ENCODE measurements at places on chromosomes 7 and 10.

DNA sequence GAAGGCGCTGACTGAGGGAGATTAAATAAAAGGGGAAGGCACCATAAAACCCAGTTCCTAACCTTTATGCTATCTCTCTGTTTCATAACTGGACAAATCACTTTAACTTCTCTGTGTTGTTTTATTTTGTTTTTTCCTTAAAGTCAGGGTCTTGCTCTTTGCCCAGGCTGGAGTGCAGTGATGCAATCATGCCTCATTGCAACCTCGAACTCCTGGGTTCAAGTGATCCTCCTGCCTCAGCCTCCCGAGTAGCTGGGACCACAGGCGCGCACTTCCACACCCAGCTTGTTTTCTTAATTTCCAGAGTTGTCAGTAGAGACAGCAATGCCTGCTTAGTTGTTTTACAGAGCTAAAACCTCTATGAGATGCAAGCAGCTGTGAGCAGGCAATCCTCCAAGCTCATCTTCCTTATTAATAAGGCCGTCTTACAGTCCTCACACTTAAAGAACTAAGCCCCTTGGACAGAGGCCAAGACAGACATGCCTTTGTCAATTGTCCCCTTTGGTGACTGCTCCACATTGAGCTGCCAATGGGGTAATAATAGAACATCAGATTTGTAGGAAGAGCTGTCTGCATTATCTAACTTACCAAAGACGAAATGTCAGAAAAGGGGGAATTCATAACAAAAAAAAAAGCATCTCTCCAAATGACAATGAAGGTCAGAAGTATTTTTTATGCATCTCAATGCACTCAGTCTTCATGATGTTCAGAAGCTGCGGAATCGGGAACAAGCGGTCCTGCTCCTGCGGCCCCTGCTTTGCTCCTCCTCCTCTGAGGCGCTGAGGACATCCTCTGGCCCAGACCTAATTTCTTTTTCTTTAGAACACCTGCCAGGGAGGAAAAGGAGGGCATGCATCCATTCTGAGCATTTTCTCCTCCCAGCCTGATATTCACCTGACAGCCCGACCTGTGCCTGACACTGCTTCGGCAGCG is 62.7 kb upstream of the RNF32 start:
- DNase-seq, result no peak

DNA sequence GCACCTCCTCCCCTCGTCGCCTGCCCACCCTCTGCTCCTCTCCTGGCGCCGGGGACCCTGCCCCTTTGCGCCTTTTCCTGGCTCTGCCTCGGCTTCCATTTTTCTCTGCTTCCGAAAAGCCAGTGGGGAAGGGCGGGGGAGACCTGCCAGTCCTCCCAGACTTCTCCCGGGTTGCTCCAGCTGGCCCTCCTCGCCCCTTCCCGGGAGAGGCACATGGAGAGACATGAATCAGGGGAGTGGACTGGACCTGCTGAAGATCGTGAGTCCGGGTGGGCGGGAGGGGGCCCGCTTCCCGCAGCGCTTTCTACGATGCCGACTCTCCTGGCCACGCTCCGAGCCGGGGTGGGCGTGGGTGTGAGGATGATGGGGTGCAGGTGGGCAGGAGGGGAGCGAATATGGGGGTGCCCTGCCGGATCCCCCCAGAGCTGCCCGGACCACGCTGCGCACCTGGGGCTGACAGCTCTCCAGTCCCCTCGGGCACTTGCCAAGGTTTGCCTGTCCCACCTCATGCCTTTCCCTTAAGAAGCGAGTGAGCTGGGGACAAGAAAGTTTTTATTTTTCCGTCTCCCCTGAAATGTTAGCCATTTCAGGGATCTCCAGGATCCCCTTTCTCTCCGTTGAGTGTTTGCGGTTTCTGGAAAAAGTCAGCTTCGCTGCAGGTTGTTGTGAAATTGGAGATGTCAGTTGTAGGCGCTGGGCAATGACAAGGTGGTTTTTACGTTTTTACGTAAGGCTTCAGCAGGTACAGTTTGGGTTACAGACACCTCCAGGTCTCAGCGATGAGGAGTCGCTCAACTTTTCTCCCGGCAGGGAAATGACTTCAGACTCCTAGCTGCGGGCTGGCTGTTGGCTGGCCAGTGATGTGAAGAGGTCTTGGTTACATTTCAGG is 977 bp downstream of the CACNB2 start:
- peak; percentile 29 for DNase-seq

- DNase-seq, result peak; percentile 39
Observed at GRCh38 chr7:20395104-20395503, 64.4 kb downstream of the ITGB8 start.

DNA sequence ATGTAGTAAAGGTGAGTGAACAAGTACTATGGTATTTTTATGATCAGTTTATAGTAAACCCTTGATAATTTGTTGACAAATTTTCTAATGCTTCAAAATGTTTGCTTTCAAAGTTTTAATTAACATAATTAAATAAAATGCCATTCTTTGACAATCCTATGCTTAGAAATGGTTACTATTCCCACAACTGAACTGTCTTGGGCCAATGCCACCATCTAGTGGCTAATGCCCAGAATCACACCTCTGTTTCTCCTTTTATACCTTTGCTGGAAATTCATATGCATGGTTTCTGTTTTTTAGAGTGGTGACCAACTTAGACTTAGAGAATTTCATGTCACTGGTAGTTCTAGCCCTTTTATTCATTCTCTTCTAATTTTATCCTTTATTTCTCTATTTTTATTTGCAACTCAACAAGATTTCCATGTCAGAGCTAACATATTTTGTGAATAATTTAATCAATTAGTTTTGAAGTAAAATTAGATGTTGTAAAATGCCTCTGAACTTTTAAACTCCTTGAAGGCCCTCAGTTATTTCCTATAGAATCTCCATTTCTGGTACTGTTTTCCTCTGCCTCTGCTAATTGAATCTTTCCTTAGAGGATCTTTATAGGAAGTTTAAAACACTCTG is 31.1 kb downstream of the PCGF5 start:
- peak; percentile 73 for DNase-seq

- DNase-seq, result no peak
Observed at GRCh38 chr7:44469461-44470134, 20.9 kb downstream of the NUDCD3 start.
